Stimulated activated CD4-positive, alpha-beta T cell treated with anti-CD3 and anti-CD28 coated beads, Interleukin-4, amount 100 ng/mL, for 24 hours (primary cell): ENCODE measurements at places on chromosomes 4 and X.
A peak's percentile ranks its signal among the peaks of the same experiment; 100 is the strongest.

- DNase-seq, result no peak
Observed at GRCh38 chr4:8144359-8144758, 14.3 kb downstream of the ABLIM2 start.

- peak; percentile 2 for DNase-seq
Observed at GRCh38 chrX:111447298-111447697, 35.3 kb upstream of the DCX start.

GRCh38 chr4:155578219-155578618, 88.4 kb upstream of the GUCY1A1 start:
- DNase-seq, result no peak

DNA sequence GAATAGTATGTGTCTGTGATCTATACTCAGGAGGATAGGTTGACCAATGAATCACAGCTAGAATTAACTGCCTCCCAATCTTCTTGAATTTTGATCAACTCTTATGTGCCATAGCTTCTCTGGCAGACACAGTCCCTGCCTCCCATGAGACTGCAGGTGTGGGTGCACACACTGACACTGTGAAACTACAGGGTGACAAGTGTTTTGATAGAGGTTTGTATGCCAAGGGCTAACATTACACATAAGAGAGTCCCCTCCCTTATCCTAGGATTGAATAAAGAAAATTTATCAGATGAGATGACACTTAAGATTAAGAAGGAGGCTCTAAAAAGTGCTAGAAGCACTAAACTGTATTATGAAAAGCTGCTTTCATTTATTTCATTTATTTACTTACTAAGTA, 218.4 kb upstream of the BMP3 start:
- no peak for DNase-seq

GRCh38 chr4:52408032-52408431, 251.1 kb downstream of the USP46 start:
- no peak for DNase-seq

GRCh38 chrX:68681443-68681941, 34.0 kb downstream of the STARD8 start:
- DNase-seq, result no peak

DNA sequence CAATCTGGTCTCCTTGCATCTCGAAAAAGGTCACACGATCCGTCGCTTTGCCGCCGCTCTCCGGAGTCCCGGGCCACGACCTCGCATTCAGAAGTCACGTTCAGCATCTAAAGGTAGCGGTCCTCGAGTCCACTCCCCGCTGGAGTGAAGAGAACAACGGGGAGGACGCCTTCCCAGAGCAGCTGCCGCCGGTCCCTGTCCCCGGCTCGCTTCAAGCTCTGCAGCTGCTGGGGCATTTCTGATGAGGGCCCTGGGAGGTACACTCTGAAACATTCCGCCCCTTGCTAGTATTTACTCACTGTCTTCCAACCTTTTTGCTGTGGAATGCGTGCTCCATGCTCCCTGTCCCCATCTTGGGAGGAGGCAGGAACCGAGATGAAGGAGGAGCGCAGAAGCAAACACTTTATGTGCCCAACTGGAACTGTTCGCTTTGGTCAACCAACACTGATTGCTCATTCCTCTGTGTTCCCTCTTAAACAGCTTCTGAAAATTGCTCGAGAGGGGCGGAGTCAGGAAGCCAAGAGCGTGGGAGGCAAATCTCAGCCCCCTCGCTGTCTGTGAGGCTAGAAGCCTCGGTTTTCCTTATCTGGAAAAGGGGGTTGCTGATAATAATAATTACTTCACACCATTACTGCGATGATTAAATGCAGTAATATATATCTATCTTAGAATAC, 6.4 kb upstream of the VAMP7 start:
- no peak for DNase-seq

GRCh38 chr4:7760706-7761105, 179.0 kb downstream of the AFAP1 start:
- no peak for DNase-seq

GRCh38 chrX:96455078-96455477, 229.6 kb upstream of the DIAPH2 start:
- DNase-seq, result no peak

DNA sequence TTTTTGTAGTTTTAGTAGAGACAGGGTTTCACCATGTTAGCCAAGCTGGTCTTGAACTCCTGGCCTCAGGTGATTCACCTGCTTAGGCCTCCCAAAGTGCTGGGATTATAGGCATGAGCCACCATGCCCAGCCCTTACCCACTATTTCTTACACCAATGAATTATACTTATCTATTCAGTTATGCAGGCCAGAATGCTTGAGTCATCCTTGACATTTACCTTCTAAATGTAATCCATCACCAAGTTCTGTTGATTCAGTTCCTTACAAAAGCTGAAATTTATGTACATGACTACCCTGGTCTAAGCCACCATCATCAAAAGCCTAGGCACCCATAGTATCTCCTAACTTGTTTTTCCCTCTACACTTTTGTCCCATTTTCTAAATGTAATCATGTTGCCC, 585.7 kb downstream of the IL15 start:
- DNase-seq, result no peak

- no peak for DNase-seq
Observed at GRCh38 chr4:7533267-7533666, 98.5 kb upstream of the PSAPL1 start.

DNA sequence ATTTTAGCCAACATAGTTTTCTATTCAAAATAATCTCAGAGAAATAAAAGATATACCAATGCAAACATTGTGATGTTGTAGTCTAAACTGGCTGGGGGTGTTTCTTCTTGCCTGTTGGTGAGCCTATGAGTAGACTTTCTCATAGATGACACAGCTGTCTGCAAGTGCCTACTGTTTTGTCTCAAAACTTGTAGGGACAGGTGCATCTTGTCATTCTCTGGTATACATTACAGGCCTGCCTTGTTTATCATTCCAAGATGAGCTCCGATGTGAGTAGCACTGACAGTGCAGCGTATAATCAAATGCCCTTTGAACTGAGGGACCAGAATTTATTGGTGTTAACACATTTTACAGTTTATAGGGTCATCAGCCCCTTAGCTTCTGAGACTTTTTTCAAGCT, 353.8 kb downstream of the PRDM5 start:
- DNase-seq, result no peak

GRCh38 chrX:20240201-20240600, 26.5 kb downstream of the RPS6KA3 start:
- DNase-seq, result no peak

DNA sequence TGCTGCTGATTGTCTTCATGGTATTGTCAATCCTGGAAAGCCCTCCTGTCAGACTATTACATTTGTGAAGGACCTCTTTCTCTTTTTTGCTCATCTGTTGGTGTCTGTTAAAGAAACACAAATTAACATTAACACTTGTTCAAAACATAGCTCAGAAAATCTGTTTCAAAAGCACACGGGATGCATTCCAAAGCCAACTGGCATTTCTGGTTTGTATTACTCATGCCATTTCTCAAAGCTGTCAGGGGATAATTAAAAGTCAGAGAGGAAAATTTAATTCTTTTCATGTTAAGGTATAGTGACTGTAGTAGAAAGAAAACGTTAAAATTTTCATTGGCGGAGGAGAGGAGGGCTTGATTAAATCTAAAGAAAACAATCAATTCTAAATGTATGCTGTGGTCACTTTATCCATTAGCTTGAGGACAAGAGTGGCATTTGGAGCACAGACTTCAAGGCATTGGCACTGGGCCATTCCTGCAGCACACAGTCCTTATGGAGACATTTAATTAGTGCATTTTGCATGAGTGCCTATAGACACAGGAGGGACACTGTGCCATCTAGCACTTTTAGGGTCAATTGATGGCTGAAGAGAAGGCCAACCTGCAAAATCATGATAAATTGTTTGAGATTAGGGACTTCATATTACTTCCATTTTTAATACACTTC, 21.2 kb upstream of the GLRA2 start:
- no peak for DNase-seq

GRCh38 chr4:183322326-183322725, at the start of gene CLDN24:
TSS of gene CLDN24 (minus strand) at chr4:183322426. CDS start at chr4:183322426, 0 bp downstream.
- no peak for DNase-seq

DNA sequence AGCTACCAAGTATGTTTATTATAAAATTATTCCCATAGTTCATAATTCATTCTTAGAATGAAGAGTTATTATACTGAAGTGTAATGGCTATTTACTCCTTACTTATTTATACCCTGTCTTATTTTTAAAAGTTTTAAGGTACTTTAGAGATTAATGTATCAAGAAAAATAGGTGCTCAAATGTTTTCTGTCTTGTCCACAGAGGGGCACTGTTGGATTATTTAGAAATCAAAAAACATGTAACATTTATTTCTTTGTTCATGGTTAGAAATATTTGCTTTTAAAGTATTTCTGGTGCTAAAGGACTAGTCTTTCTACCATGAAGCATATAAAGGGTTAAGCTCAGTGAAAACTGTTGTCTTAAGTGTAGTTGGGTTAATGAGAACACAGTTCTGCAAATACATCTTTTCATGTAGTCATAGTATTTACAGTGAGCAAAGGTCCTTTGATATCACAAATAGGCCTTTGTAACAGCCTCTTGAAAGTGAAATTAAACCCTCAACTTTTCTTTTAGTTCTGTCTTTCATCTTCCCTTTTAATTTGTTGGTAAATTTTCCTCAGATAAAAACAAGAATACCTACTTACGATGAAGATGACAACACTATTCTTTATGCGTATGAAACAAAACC, 7.7 kb downstream of the SCML1 start:
- no peak for DNase-seq

- no peak for DNase-seq
Observed at GRCh38 chr4:36914106-36914505, 330.4 kb upstream of the NWD2 start.

DNA sequence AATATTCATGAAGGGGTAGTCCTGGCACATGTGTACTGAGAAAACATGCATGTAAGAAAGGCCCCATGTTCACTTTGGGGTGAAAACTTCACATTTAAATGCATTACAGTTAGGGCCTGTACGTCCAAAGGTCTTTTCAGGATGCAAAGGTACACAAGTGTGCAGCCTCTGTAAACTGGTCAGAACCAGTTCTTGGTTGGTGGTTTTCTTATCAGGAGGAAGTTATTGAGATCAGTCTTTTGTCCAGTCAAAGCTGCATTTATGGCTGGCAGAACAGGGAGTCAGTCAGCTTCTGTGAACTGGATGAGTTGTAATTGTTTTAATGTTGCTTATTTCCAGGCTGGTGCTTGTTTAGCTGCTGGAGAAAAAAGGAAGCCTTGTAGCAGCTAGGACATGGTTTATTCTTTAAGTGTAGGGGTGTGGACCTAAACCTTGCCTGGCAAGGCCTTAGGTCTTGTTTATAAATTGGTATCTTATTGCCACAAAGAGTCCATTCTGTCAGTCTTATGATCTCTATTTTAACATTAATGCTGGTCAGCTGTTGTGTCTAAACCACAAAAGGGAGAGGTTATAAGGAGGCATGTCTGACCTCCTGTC, 1906.6 kb upstream of the TENM3 start:
- DNase-seq, result no peak

GRCh38 chrX:55523356-55523755, 33.7 kb upstream of the USP51 start:
- no peak for DNase-seq

DNA sequence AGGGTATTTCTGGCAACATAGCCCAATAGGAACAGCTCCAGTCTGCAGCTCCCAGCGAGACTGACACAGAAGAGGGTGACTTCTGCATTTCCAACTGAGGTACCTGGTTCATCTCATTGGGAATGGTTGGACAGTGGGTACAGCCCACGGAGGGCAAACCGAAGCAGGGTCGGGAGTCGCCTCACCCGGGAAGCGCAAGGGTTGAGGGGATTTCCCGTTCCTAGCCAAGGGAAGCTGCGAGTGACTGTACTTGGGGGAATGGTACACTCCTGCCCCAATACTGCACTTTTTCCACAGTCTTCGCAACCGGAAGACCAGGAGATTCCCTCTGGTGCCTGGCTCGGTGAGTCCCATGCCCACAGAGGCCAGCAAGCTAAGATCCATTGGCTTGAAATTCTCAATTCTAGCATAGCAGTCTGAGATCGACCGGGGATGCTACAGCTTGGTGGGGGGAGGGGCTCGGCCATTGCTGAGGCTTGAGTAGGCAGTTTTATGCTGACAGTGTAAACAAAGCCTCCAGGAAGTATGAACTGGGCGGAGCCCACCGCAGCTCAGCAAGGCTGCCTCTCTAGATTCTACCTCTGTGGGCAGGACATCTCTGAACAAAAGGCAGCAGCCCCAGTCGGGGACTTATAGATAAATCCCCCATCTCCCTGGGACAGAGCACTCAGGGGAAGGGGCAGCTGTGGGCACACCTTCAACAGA, 14.0 kb upstream of the ADAD1 start:
- DNase-seq, result no peak

GRCh38 chrX:119419898-119420297, 20.8 kb downstream of the SLC25A43 start:
- no peak for DNase-seq

- no peak for DNase-seq
Observed at GRCh38 chrX:77434962-77435361, 12.2 kb upstream of the FGF16 start.
